NCI-H2107 (cell line): ENCODE measurements at places on chromosomes 4 and X.

GRCh38 chr4:53116954-53117353 is 248.9 kb downstream of the SCFD2 start:
- no peak for DNase-seq

DNA sequence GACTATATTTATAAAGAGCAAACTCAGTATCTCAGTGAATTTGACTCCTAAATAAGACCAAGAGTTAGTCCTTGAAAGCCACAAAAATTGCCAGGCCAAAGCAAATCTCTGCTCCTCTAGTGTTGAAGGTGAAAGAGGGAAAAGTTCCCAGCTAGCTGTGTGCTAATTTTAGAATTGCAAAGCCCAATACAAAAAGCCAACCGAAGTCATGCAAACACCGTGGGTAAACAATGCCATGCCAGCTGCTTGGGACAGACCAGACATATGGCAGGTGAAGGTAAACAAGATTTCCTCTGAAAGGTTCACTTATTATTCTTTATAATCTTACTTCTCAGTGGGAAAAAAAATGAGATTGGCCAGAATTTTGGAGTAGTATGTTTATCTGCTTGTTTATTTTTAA is 80.5 kb upstream of the LNX1 start:
- DNase-seq = no peak

DNA sequence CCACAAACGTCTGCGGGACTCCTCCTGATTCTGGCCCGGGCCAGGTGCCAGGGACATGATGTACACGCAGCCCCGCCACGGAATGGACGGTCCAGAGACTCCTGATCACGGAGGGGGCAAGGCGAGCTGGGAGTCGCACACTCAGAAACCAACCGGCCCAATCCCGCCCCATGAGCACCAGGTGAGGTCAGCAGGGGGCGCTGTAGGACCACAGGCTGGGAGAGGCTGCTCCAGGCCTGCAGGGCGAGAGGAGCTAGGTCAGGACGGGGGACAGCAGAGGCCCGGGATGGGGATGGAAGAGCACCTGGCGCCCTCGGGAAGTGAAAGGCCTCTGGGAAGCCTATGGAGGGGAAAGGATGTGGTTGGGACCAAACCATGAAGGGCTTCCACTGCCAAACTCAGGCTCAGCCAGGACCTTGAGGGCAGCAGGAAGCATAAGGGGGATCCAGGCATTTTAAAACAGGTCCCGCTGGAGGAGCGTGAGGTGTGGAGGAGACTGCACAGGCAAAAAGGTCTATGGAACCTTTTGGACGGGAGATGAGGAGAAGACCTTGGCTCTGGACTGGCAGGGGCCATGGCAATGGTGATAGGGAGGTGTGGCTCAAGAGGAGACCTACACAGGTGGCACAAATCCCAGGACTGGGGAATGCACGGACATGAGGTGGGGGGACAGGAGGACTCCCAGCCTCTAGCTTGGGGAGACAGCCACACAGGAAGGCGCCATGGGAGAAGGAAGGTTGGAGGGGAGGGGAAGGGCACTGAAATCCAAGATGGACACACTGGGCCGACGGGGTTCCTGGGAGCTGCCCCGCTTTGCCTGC is 79.2 kb downstream of the MTMR1 start:
- peak; percentile 43 for DNase-seq

GRCh38 chr4:138912704-138913340 is 102.8 kb upstream of the NOCT start:
- DNase-seq = no peak

DNA sequence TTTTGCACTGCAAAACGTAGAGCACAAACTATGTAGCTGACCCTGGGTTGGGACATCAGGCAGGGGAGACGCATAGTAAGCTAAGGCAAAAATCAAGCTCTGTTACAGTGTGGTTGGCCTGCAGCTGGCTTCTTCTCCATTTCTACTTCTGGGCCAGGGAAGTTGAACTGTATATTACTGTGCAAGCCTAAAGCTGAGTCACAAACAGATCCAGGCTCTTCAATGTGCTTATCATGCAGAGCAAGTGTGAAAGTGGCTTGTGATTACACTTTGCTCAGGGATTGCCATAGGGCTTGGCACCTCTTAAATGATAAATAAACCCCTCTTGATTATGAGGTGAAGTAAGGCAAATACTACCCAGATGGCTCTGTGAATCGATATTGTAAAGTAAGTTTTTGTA is 40.5 kb downstream of the CLDN34 start:
- DNase-seq = no peak

- DNase-seq = no peak
Measured at GRCh38 chr4:112853662-112854256, 195.7 kb upstream of the ANK2 start.

DNA sequence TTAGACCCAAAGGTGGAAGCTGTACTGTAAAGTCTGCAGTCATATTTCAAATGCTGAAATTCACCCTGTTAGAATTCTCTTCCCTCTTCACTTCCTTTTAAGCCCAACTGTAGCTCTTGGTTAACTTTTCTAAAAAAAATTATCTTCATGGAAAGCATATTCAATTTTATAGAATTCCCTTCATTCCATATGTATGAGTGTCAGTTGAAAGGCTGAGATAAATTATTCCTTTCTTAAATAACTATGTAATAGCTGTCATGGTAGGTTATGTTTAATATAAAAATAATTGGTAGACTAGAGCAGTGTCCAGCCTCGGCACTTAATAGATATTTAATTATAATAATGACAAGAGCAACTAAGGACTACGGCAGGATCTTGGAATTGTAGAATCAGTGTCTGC is 16.8 kb upstream of the ARSH start:
- no peak for DNase-seq

DNA sequence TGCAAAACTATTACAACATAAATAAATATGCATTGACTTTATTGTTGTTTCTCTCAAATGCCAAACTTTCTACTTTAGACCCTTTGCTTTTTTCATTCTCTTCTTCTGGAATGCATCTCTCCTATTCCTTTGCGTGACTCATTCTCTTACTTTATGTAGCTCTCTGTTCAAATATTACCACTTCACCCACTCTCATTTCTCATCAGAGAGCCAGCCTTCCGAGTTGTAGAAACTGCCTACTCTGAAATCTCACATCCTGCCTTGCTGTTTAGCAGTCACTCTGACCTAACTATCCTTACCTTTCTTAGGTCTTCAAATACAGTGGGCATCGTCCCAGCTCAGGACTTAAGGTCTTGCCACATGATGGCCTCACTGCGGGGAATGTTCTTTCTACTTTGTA is 143.5 kb downstream of the GALNTL6 start:
- no peak for DNase-seq

DNA sequence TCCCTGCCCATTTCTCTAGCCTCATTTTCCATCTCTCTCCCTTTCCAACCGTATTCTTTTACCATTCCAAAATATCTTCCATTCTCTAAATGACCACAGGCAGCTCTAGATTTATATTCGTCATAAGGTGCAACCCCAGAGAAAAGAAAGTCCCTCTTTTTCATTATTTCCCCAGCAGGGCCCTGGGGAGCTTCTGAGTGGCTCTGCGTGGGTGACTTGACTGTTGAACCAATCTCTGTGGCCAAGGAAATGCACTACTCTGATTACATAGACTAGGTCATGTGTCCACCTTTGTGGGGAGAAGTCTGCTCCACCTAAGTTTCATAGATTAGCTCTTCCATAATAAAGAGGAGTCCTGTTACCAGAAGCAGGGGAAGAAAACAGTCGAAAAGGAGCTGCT is 51.4 kb downstream of the ATOH1 start:
- no peak for DNase-seq

DNA sequence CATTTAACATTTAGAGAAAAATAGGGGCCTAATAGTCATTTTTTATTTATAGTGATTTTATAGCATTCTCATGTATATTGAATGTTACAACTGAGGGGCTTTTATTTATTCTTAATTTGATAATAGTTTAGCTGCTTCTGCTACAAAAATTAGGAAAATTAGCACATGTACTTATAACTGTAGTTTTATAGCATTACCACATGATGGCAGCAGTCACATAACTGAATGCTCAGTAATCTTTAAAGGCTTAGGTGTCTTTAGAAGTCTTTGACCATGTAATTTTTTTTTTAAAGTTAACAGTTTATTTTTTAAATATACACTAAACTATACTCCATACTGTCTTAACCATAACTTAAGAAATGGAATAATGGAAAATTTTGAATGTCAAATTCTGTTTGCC is 136.6 kb downstream of the STAG2 start:
- no peak for DNase-seq

DNA sequence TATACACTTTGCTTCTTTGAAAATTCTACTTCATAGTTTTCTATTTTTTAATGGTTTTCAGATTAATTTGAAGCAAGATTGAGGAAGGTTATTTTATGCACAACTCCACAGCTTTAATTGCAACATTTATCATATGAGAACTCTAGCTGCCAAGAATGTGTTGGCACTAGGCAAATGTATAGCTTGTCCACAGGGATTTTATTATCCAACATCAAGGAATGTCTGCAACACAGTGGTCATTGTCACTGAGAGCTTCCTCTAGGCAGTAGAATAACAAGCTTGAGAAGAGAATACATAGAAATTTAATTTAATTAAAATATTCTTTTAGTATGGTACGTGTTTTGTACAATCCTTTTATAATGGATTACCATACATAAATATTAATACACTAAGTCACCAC is 1600.8 kb downstream of the ARAP2 start:
- no peak for DNase-seq

- peak; percentile 24 for DNase-seq
Measured at GRCh38 chrX:10769195-10769594, 148.8 kb upstream of the MID1 start.

- no peak for DNase-seq
Measured at GRCh38 chr4:19366916-19367315, 884.8 kb upstream of the SLIT2 start.

GRCh38 chr4:6467600-6467999 is 4.8 kb downstream of the PPP2R2C start:
- DNase-seq = no peak

DNA sequence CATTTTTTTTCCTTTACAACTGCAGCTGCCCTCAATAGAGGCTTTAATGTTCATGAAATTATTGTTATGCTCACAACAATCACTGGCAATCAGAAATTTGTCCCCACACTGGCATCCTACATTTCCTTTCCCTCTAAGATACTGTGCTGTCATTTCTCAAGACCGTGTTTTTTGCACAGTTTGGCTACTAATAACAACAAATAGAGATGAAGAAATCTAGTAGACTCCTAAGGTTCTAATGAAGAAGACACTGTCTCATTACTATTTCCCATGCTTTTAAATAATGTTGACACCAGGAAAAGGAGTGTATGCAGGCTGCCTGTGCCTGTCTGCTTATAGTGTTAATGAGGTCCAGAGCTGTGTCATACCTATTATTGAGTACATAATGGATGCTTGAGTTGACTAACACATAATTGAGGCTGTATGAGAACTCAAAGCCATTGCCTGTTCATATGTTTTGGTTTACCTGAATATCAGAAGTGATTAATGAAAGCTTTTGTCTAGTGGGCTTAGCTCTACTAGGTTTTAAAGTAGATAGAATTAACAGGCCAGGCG is 1.5 kb upstream of the EIF4E start:
- no peak for DNase-seq

DNA sequence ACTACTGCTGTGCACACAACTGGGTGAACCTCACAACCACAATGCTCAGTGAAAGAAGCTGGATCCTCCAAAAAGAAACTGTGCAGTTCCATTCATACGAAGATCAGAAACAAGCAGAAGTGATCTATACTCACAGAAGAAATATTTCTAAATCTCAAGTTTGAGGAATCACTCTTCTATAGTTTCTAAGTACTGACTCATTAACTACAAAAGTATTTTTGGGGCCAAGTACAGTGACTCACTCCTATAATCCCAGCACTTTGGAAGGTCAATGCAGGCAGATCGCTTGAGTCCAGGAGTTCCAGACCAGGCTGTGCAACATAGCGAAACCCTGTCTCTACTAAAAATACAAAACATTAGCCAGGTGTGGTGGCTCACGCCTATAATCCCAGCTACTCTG is 51.3 kb upstream of the RELL1 start:
- DNase-seq = no peak

GRCh38 chrX:115581759-115582615 is 21.0 kb downstream of the PLS3 start:
- DNase-seq = no peak

GRCh38 chr4:88751258-88752075 is 53.8 kb upstream of the NAP1L5 start:
- no peak for DNase-seq

DNA sequence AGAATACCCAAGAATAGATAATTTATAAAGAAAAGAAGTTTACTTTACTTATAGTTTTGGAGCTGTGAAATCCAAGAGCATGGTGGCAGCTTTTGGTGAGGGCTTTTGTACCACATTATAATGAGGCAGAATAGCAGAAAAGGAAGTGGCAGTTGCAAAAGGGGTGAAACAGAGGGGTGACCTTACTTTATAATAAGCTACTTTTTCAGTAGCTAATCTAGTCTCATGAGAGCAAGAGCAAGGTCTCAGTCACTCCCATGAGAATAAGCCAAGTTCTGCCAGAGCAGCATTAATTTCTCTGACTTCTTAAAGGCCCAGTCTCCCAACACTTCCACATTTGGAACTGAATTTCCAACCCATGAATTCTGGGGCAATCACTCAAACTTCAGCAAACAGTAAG is 502.0 kb downstream of the GBA3 start:
- DNase-seq = no peak

DNA sequence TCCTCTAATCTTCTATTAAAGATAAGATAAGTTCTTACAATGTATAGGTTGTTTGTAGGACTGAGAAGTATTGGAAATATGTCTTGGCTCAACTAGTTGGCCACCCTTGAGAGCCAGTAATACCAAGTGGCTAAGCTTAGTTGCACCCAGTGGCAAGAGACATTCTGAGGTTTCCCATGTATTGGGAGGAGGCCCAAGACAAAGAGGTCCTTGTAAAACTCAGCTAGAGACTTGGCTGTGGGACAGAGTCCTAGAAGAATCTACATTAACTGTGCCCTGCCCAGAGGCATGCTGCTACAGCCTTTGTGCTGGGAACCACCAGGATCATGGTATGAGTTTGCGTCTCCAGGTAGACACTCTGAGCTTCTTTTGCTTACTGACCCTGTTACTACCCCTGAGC is 41.9 kb upstream of the SLC4A4 start:
- no peak for DNase-seq

- no peak for DNase-seq
Measured at GRCh38 chrX:149877636-149878035, 3.3 kb upstream of the MAGEA8 start.

- DNase-seq = no peak
Measured at GRCh38 chr4:4542774-4543485, 1.1 kb upstream of the STX18 start.

DNA sequence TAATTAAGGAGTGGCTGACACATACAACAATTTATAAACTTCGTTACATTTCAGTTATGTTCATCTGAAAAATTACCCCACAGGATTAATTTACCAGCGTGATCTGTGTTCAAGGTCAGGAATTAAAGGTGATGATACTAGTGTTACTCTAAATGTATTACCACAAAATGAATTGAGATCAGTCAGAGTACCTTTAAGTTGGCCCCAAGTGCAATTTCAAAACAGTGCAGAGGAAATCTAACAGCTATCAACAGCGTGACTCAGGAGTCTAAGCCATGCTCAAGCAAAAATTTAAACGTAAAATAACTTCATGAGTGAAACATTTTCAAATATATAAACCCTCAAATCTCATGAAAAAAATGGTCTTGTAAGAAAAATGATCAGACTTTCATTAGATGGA is 18.7 kb downstream of the ANTXR2 start:
- DNase-seq = no peak

GRCh38 chrX:141176586-141177451 is at the start of gene LDOC1:
TSS of gene LDOC1 (minus strand) at chrX:141177129. CDS start at chrX:141177021, 108 bp downstream.
- DNase-seq = peak; percentile 76
